ENCODE measurements at places on chromosomes 16 and 17.

DNA sequence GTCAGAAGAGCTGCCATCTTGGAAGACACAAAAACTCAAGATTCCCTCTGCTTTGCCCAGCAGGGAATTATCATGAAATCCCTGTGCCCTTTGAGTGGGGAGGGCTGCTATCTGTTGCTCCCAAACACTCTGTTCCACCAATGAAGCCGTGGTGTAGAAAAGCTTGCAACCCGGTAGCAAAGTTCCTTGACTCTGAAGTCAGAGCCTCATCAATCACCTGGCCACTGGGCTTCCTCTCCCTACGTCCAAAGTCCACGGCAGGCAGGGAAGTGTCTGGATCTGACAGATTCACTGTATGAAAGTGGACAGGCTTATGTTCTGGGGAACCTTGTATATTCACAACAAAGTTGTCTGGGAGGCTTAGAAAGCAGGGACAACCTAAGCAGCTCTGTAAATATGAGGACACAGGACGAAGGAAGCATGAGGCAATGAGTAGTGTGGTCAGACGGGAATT, 343.3 kb downstream of the SLC39A11 start:
- no peak for DNase-seq

GRCh38 chr16:19348578-19349315, 63.2 kb downstream of the CLEC19A start:
- DNase-seq: no peak

DNA sequence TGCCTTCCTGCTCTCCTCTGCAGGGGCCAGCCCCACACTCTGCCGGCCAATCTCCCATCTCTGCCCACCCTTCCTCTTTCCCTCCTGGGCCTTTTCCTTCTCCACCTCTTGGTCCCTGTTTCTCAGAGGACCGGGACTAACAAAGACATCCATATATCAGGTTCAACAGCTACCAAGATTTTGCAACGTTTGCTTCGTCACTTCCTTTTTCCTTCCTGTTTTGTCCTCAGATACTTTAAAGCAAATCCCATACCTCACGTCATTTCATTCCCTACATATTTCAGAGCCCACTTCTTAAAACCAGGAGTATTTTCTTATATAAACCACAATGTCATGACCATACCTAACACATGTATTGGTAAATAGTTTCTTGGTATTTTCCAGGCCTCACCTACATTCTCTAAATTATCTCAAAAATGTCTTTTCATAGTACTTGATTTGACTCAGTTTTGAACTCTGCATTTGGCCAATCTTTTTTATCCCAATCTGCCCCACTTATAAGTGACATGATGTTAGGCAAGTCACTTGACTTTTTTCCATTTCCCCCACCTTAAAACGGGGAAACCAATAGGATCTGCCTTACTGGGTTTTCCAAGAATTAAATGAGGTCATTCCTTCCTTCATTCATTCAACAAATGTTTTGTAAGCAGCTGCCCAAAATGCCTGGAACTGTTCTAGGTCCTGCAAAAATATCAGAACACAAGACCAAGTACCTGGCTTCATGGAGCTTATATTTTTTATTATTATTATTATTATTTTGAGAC, 7.2 kb upstream of the USP10 start:
- peak; percentile 48 for DNase-seq

DNA sequence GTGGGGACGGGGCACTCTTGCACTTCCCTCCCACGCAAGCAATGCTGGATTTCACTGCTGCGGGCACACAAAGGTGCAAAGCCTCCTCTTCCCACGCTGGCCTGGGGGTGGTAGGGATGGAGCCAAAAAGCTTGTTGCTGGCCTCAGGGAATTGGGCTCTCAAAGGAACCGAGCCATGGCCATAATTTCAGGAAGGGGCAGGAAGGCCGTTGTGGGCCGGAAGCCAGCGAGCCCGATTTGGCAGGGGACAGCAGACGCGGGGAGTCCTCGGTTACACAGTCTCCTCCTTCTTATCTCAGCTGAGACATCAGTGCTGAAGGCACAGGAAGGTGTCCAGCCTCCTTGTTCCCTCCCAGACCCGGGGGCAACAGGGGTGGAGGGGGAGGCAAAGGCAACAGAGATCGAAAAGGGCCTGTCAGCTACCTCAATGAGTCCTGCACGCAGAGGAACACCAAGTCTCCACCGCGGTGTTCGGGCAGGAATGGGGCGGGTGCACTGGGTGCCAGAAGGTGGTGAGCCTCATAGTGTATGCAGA, 59.5 kb downstream of the SLFN11 start:
- no peak for DNase-seq

DNA sequence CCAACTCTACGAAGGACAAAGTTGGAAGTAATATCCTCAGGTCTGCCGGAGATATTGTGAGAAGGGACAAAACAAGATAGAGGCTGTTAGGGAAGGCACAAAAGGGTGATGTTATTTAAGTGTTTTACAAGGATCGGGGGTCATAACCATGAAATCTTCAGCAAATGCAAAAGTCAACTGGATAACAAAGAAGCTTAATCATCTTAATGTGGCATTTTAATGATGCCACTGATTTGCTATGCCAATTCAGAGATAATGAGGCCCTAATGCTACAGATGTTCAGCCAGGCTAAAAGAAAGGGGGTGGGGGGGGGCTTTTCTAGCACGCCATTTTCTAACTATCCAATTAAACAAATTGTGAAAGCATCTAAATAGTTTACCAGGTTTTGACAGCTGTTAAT, 63.1 kb downstream of the IKZF3 start:
- no peak for DNase-seq

DNA sequence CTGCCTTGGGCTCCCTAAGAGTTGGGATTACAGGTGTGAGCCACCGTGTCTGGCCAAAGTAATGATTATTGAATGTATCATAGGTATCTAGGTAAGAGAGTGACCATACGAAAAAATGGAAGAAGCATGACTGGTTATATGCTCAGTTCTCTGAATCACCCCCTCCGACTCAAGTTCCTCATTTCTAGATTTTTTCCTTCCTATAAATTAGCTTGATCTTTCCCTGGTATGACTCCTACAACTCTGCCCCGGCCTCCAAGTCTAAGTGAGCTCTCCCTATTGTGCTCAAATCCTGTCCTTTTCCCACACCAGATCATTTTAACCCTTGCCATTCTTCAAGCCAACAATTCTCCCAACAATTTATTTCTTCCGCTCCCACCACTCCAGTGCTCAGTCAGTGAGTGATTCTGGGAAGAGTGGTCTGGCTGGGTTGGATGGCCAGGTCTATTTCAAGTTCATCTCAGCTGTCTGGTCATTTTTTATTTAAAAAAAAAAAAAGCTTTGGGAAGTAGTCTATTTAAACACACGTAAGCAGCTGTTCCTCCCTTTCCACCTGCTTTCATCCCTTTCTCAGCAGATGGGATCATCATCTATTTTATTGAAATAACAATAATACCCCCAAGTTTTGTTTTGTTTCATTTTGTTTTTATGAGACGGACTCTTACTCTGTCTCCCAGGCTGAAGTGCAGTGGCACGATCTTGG, 120.2 kb upstream of the HS3ST2 start:
- DNase-seq: peak; percentile 52

- no peak for DNase-seq
These were observed 32.7 kb downstream of the ARHGAP23 start for GRCh38 chr17:38460716-38461630.

- DNase-seq: no peak
These were observed 786 bp downstream of the TMC7 start for GRCh38 chr16:18984435-18985005.

- no peak for DNase-seq
These were observed 30.1 kb downstream of the DNAH2 start for GRCh38 chr17:7747635-7748071.

GRCh38 chr17:13492737-13493122, 109.0 kb downstream of the HS3ST3A1 start:
- DNase-seq: no peak

DNA sequence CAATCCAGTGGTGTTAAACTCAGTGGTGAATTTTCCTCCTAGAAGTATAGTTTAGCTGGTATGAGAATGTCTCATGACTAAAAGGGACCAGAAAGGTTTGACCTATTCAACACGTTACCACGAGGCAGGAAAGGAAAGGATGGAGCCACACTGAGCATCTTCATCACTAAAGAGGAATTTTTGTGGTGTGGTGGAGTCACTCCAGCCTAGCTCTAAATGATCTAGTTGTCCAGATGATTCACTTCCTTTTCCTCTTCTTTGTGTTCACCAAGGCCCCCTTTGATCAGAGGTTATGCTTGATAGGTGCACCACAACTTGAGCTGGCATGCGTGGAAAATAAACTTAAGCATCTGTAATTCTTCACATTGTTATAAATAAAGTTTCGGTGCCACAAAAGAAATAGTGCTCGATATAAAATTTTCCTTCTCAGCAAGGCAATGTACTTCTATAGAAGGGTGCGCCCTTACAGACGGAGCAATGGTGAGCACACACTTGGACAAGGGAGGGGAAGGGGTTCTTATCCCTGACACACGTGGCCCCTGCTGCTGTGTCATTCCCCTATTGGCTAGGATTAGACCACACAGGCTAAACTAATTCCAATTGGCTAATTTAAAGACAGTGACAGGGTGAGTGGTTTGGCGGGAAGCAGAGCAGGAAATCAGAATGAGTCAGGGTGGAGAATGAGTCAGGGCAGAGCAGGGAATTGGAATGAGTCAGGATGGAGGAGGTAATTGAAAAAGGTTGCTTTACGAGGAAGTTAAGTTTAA, 254.6 kb downstream of the HS3ST3A1 start:
- DNase-seq: no peak

GRCh38 chr17:59331929-59332748, 684 bp downstream of the YPEL2 start:
- peak; percentile 54 for DNase-seq

GRCh38 chr17:75987041-75987440, 8.0 kb downstream of the TEN1 start:
- DNase-seq: no peak

DNA sequence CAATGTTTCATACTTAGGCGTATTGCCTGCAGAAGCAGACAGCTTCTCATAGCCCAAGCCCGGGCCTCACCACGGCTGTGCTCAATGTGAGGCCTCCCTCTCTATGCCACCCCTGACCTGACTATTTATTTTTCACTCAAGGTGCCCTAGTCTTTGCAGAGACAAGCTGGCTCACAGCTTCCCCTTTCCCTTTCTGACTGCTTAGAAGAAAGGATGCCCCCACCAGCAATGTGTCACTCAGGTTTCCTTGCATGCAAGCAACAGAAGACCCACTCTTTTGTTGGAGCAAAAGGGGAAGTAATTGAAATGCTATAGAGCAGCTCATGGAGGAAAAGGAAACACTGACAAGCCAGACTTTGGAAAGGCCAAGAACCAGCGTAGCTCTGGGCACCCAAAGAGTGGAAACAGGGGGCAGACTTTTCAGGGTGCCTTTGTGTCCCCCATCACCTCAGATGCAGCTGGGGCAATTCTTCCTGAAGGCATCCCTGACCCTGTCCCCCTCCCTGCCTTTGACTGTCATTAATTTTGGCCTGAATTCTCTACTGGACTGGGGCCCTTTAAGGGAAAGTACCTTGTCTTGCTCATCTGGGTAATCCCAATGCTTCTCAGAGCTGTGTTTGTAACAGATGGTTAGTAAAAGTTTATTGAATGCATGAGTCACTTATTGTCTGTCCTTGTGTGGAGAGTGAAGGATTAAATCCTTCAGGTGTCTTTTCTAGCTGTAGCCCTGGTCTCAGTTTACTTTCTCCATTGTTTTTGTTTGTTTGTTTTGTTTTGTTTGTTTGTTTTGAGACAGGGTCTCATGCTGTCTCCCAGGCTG, 17.8 kb downstream of the RGS9 start:
- DNase-seq: peak; percentile 69

All from inflammatory macrophage (primary cell).